ENCODE measurements at places on chromosomes 5 and 9.

GRCh38 chr5:8953016-8953415, 592.9 kb downstream of the SEMA5A start:
- no peak for DNase-seq

DNA sequence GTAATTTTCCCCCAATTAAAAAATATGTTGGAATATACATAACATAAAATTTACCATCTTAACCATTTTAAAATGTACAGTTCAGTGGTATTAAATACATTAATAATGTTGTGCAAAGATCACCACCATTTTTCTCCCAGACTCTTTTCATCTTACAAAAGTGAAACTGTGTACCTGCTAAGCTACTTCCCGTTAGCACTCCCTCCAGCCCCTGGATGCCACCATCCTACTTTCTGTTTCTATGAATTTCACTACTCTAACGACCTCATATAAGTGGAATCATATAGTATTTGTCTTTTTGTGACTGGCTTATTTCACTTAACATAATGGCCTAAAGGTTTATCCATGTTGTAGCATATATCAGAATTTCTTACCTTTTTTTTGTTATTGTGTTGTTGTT, 112.9 kb downstream of the HSPA4 start:
- no peak for DNase-seq

- no peak for DNase-seq
Observed at GRCh38 chr9:134521817-134522501, 119.6 kb upstream of the COL5A1 start.

DNA sequence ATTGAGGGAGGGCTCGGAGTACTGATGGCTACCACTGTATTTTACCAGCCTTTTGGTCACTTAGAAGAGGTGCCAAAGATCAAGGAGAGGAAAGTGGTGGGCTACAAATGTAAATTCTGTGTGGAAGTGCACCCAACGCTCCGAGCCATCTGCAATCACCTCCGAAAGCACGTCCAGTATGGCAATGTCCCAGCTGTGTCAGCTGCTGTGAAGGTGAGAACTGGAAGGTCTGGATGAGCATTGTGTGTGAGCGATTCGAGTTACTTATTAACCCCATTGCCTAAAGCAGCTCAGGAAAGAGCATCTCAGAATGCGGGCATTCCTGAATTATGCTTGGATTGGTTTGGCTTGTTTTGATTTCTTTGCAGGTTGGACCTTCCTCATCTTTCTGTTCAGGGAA, 67.5 kb downstream of the ZNF462 start:
- no peak for DNase-seq

DNA sequence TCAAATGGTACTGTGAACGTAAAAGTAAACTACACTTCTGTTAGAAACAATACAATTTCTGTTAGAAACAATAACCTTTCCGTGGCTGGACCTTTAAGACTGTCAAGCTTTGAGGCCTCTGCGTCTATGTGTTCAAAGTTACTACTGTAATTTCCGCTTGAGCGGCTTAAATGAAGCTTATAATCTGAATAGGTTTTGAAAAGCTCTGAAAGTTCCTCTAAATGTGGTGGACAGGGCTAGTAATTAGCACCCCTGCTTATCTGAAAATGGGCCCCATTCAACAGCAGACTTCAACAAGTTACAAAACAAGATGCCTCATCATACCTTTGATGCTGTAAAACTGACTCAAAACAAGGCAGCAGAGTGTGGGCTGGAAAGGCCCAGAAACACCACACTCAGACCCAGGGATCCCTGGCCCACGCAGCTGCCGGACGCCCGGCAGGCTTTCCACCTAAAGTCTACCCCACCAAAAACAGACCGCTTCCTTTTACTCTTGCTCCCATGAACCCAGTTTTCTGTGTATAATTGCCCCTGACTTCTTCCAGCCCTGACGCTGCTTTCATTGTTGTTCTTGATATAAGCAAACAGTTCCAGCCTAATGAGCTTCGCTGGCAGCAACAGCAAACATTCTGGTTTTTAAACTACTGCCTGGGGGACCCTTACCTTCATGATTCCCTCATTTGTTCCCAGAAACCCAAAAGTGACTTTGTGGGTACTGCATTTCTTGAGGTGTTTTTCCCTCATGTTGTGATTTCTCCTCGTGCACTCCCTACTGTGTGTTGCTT, 66.7 kb downstream of the TLE1 start:
- DNase-seq = no peak

DNA sequence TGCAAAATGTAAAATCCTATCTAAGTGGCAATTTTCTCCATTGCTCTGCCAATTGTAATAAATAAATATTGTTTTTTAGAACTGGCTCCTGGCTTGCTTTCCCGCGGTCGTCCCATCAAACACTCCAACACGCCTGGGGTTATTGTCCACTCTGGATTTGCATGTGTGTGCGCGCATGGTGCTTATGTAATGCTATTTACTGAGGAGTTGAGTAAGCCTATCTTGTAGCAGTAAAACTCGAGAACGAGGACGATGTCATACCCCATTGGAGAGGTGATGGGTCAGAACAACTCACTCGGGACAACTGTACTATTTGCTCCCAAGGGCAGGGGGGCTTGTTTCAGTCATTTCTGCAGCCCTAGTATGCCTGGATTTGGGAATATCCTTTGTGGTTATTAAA, 220.9 kb downstream of the PAX5 start:
- no peak for DNase-seq

GRCh38 chr9:109990541-109990940, 210.5 kb downstream of the PALM2AKAP2 start:
- DNase-seq = no peak

- DNase-seq = no peak
Observed at GRCh38 chr5:24163091-24163490, 481.7 kb downstream of the CDH10 start.

GRCh38 chr9:96615411-96615810, 4.2 kb downstream of the CDC14B start:
- DNase-seq = no peak

- no peak for DNase-seq
Observed at GRCh38 chr9:133835262-133835901, 97.2 kb upstream of the SARDH start.

- DNase-seq = no peak
Observed at GRCh38 chr5:7078901-7079300, 317.0 kb upstream of the ADCY2 start.

GRCh38 chr9:79383096-79383495, 188.7 kb upstream of the TLE4 start:
- DNase-seq = no peak

- DNase-seq = no peak
Observed at GRCh38 chr9:97319395-97319794, 11.9 kb downstream of the CCDC180 start.

- DNase-seq = no peak
Observed at GRCh38 chr5:139635606-139636206, 12.4 kb upstream of the CXXC5 start.

GRCh38 chr9:36187414-36187813, 3.3 kb upstream of the CLTA start:
- DNase-seq = no peak

DNA sequence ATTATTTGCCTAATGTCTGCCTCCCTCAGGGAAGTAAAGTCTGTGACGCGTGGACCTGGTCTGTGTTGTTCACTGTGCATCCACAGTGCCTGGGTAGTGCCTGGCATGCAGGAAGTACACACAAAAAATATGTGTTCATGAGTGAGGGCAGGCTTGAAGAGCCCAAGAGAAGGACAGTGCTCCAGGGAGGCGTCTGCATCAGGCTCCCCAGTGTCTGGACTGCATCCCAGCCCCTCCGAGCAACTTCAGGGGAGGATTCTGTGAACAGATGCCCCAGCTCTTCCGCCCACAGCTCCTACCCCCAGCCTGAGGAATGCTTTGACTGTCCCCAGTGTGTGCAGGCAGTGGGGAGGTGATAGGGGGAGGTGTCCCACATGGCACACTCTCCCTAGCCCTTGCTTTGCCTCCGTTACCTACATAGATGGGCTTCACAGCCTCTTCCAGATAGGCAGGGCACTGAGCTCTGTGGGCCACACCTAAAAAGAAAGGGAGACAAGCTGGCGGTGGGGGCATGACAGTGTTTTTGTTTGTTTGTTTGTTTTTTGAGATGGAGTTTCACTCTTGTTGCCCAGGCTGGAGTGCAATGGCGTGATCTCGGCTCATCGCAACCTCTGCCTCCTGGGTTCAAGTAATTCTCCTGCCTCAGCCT, 25.4 kb downstream of the IRF1 start:
- no peak for DNase-seq

DNA sequence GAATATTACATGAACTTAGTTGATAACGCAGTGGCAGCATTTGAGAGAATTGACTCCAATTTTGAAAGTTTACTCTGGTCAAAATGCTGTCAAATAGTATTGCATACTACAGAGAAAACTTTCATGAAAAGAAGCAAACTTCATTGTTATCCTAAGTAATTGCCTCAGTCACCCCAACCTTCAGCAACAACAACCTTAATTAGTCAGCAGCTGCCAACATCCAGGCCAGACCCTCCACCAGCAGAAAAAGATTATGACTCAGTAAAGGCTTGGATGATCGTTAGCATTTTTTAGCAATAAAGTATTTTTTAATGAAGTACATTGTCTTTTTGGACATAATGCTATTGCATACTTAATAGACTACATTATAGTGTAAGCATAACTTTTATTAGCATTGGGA, 40.8 kb upstream of the SPDL1 start:
- no peak for DNase-seq

- DNase-seq = no peak
Observed at GRCh38 chr9:78150312-78150982, 85.4 kb upstream of the CEP78 start.

DNA sequence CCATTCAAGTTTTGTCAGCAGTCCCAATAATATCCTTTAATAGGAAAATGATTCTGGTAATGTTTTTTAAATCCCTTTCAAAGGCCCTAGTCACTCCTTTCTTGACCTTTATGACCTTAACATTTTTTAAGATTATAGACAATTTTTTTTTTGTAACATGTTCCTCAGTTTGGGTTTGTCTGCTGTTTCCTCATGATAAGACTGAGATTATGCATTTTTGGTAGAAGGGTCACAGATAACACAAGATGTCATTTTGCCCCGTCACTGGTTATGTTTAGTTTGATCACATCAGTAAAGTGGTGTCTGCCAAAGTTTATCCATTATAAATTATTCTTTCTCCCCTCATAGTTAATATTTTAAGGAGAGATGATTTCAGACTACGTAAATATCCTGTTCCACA, 16.0 kb upstream of the PTPDC1 start:
- DNase-seq = no peak

- DNase-seq = no peak
Observed at GRCh38 chr5:16178745-16179372, 732 bp downstream of the MARCHF11 start.

- no peak for DNase-seq
Observed at GRCh38 chr5:145637396-145637795, 197.7 kb downstream of the PRELID2 start.

DNA sequence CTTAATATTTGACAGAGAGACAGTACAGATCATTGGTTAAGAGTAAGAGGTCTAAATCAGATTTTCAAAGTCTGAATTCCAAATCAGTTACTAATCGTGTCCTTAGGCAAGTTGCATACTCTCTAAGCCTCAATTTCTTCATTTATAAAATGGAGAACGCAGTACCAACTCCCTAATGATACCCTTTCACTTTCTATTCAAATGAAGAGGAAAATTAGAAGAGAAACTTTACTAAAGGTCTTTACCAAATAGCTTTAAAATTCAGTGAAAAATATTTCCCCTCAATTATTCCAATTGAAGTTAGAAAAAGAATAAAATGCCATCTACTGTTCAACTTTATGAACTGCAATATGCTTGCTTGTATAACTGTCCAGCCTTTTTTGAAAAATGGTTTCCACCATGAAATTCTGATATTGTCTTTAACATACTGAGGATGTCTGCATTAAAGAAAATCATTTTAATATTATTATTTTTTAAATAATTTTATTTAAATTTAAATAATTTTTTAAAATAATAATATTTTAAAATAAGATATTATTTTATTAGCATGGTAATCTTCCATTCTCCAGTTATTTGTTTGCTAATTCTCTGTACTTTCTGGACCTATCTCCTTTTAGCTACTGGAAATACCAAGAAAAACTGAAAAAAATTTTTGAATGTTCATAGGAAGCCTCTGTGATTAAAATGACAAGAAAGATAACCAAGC, 36.0 kb downstream of the POC5 start:
- DNase-seq = no peak

GRCh38 chr5:86885489-86886230, 267.9 kb downstream of the COX7C start:
- DNase-seq = no peak

- no peak for DNase-seq
Observed at GRCh38 chr9:82436475-82436874, 447.9 kb downstream of the SPATA31D1 start.

DNA sequence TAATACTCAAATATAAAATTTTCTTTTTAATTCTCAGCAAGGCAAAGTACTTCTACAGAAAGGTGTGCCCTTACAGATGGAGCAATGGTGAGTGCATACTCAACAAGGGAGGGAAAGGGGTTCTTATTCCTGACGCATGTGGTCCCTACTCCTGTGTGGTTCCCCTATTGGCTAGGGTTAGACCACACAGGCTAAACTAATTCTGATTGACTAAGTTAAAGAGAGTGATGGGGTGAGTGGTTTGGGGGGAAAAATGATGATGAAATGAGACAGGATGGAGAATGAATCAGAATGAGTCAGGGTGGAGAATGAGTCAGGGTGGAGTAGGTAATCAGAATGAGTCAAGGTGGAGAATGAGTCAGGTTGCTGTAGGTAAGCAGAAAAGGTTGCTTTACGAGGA, 22.9 kb upstream of the HMGCS1 start:
- no peak for DNase-seq

DNA sequence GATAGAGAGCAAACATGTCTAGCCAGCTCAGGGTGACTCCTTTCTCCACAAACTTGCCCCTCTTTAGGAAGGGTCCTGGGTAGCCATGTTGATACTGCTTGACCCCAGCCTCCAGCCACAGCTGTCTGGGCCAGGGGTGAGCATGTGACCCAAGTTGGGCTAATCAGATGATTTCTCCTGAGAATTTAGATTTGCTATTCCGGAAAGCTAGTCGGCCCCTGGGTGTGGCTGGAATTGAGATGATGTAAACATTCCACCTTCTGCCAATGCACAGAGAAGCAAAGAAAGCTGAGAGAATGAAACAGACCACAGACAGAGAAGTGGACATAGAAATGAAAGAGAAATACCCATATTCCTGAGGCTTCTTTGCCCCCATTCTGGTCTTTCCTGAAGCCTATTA, 17.8 kb upstream of the B4GALT1 start:
- no peak for DNase-seq

DNA sequence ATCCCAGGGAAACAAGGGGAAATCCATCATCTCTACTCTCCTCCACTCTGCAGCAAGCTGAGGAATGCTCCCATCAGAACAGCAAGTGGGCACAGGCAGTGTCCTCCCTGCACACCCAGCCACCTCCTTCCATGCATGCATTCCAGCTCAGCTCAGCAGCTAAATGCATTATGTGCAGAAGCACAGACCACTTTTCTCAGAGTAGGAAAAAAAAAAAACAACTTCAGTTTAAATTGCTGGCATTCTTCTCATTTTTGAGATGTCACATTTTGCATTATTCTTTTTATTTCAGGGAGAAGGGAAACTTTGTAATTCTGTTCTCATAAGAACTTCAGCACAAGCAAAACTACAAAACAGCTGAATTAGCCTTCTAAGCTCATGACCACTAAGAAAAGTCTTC, 312.2 kb downstream of the SEMA5A start:
- DNase-seq = no peak

GRCh38 chr5:31289429-31289828, 95.9 kb downstream of the CDH6 start:
- no peak for DNase-seq
